ENCODE measurements at places on chromosomes 7 and 10.
A peak's percentile ranks its signal among the peaks of the same experiment; 100 is the strongest.

GRCh38 chr10:31484431-31485135 lies 165.6 kb downstream of the ZEB1 start:
- DNase-seq: no peak

- no peak for DNase-seq
These were observed 135.7 kb downstream of the DYNC2I1 start for GRCh38 chr7:158991824-158992621.

GRCh38 chr7:71752171-71752935 lies 620.4 kb downstream of the GALNT17 start:
- peak; percentile 52 for DNase-seq

DNA sequence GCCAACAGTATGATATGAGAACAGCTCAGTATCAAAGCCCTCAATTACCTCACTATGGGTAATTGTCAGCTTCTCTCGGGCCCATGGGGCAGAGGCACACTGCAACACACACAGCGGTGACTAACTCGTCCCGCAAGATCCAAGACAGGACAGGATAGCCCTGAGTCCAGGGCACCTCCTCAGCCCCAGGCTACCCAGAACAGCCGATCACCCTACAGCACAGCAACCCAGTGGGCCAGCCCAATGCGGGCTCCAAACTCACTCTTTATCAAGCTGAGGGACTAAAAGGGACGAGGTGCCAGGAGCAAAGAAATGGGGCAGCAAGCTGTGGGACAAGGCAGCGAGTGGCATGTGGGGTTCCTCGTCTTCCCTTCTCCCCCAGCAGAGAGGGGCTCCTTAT lies 765.1 kb downstream of the GRID1 start:
- DNase-seq: no peak

DNA sequence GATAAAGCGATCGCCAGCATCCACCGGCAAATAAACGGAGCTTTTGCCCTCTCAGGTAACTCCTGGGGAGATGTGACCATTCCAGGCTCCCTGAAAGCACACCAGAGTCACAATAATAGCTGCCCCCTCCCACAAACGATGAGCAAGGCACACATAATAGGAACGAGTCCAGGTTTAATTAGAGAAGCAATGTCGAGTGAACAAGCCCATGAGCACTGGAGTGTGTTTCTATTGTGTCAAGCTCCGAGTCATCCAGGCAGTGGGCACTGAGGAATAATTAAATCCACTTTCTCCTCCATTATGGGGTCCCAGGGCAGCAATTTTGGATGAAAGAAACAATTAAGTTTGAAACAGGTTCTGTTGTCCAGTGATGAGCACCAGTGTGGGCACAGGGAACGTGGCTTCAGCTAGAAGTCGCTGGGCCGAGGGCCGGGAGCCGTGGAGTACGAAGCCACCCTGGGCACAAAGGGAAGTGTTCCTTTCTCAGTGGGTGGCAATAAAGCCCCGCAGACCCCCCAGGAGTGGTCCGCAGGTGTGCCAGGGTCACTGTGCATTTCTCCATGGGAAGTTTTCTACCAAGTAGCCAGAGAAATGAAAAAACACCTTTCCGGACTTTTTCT lies 12.0 kb downstream of the PNLIPRP2 start:
- DNase-seq: no peak

DNA sequence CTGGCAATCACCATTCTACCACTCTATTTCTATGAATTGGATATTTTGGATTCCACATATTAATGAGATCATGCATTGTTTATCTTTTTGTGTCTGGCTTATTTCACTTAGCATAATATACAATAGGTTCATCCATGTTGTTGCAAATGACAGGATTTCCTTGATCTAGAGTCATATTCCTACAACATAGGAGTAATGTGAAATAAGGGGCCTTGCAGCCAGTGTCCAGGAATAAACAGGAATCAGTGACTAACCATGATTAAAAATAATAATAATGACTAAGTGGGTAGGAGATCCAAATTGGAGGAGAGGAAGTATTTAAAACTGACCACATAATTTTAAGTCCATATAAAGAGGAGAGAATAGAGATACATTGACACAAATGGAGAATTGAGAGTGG lies 49.9 kb downstream of the SCIN start:
- DNase-seq: no peak

GRCh38 chr10:29329420-29329819 lies 40.5 kb downstream of the LYZL1 start:
- peak; percentile 9 for DNase-seq

DNA sequence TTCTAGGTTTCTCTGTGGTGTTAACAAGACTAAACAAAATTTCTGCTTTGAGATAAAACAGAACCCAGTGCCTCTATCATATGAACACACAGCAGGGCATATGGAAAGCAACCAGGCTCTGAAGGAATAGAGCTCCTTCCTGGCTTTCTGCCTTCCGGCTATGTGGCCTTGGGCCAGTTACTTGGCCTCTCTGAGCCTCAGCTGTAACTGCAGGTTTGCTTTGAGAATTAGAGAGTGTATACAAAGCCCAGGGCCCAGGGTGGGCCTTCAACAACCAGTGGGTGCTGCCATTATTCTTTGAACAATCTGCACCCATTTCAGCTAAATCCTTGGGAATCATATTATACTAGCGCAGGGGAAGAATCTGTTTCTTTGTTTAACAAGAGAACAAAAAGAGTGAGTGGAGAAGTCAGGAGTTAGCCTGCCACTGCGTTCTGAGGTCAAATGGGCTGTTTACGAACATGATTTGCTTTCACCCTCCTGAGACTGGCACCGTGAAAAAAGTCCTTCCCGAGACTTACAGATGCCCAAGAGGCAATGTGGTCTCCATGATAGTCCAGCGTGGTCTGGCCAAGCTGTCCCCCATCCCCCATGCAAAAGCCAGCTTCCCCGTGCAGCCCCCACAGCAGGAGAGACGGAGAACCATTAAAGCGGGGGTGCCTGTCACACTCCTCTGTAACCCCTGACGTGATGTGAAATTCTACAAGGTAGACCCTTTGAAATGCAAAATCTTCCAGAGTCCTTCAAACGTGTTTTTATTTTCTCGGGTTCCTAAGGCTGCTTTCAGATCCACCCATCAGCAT lies 4.9 kb downstream of the FAM53B start:
- no peak for DNase-seq

DNA sequence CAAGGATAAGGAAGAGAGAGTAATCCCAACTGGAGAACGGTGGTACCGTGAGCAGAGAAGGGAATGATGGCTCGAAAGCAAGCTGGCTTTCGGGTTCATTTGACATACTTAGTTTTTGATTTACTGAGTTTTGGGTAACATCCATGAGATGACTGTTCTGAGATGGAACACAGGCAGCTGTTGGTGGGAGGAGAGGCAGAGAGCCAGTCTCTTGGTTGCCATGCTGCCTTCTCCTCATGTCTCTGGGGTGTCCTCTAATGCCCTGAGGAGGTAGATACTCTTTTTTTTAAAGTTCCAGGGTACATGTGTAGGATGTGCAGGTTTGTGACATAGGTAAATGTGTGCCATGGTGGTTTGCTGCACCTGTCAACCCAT lies 76.4 kb upstream of the NRP1 start:
- no peak for DNase-seq

DNA sequence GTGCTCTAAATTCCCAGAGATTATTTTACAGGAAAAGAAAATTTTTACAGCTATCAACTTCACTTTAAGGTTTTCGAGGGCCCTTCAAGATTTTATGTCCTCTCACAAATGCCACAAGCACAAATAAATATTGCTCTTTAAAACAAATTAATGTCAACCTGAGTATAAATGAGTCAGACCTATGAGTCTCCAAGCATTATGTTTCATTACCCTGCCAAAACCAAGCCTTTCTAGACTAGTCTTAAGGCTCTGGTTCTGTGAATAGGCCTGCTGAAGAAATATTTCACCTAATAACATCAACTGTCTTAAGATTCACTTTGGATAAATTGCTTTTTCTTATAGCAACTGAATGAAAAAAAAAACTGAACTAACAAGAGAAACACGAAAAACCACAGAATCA lies 153.0 kb downstream of the PDE1C start:
- DNase-seq: no peak

- peak; percentile 27 for DNase-seq
These were observed 70.4 kb upstream of the MDFIC start for GRCh38 chr7:114851406-114852061.

DNA sequence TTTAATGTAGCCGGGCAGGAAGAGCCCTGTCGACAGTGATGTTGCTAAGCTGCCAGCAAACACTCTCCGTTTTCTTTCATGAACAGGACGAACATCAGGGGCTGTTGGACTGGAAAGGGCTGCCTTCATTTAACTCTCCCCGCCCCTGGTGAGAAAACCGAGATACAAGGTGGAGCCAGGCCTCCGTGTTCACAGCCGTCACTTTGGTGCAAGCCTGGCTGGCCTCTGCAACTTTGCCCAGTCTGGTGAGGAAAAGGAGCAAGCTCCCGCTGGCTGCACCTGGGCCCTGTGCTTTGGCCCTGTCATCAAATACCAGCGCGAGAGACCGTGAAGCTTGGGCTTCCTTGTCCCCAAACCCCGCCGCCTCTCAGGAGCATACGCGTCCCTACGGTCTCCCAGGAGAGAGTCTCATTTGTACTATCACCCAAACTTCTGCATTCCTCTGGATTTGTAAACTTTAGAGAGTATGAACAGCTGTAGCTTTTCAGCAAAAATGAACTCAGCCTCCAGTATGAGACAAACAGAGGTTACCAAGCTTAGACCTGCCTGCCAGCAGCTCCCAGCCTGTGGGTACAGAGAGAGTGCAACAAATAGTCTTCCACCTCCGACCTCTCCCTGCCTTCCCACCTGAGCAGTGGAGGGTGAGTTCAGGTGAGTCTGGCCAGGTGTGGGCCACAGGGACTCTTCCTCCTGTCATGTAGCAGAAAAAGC lies 445.3 kb upstream of the MGMT start:
- DNase-seq: no peak

GRCh38 chr10:80452069-80452468 lies 2.0 kb upstream of the TSPAN14 start:
- no peak for DNase-seq
